Osteoblast (primary cell): ENCODE measurements at places on chromosomes 4 and X. TPM values are rescaled to one million over a fixed set of nuclear protein-coding genes. Genes with fewer than 3 reads are reported as not detected.

GRCh38 chr4:89283226-89284009 is 24.2 kb downstream of the GPRIN3 start:
- no peak overlapping the region for H3K4me3 ChIP-seq
- no peaks in the 10 kb centered on the region for H3K4me1 ChIP-seq
- H3K36me3 ChIP-seq = no peaks in the 10 kb centered on the region
- H3K27me3 ChIP-seq = peaks cover 10% of the 10 kb centered on the region

- no peaks in the 10 kb centered on the region for H3K27me3 ChIP-seq
- H3K4me1 ChIP-seq = peaks cover 20% of the 10 kb centered on the region
- no peak for DNase-seq
- H3K36me3 ChIP-seq = no peaks in the 10 kb centered on the region
- no peak overlapping the region for H3K4me3 ChIP-seq
Measured at GRCh38 chr4:152530600-152530999, 5.3 kb downstream of the FBXW7 start.

- no peak for DNase-seq
- no peaks in the 10 kb centered on the region for H3K4me1 ChIP-seq
- no peaks in the 10 kb centered on the region for H3K36me3 ChIP-seq
- H3K27ac ChIP-seq = no peak overlapping the region
- H3K27me3 ChIP-seq = no peaks in the 10 kb centered on the region
Measured at GRCh38 chr4:34486461-34487363, 1757.6 kb downstream of the ARAP2 start.

The FGFRL1 gene
- 29.2 and 30.8 TPM in 2 replicates for total RNA-seq

- no peaks in the 10 kb centered on the region for H3K36me3 ChIP-seq
- DNase-seq = no peak
- peaks cover 6% of the 10 kb centered on the region for H3K4me1 ChIP-seq
Measured at GRCh38 chrX:107551546-107551945, 76.8 kb upstream of the PRPS1 start.
